ENCODE measurements at places on chromosomes 3 and 15. TPM values are rescaled to one million over a fixed set of nuclear protein-coding genes. Genes with fewer than 3 reads are reported as not detected.

DNA sequence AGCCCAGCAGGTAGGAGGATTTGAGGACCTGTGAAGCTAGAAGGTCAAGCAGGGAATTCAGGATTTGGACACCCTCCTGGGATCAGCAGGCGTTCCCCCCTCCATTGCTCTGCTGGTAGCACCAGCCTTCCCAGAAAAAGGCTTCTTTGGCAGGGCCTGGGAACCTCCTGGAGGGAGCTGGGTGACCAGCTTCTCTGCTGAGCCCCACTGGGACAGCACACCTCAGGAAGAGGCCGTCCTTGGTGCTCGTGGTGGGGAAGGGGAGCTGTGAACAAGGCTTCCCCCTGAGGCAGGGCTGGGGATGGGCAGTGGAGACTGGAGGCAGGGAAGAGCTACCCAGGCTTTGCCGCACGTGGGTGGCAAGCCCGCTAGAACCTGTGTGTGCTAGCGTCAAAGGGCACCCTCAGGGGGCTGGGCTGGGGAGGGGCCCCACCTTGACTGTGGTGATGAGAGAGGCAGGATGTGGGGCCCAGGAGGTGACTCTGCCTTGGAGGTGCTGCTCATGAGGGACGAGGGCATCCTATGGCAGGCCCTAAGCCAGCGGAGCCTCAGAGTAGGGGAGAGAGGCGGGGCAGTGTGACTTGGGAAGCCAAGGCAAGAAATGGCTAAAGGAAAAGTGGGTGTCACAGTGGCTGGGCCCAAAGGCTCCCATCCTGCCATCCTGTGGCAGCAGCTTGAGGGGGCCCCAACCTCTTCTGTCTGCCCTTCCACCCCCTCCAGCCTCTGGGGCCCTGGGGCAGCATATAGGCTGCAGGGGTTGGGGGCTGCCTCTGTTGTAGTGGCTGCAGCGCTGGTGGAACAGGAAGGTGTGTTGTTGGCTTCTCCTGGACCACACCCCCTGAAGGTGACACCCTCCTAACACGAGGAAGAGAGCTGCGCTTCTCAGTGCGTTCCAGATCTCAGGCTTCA, 20.7 kb downstream of the KLF13 start:
- peaks cover 4% of the 10 kb centered on the region for H3K36me3 ChIP-seq
- H3K4me1 ChIP-seq, result peaks cover 27% of the 10 kb centered on the region
- H3K4me3 ChIP-seq, result no peak overlapping the region
- H3K27me3 ChIP-seq, result no peaks in the 10 kb centered on the region

GRCh38 chr3:127719369-127719768, 46.6 kb downstream of the ABTB1 start:
- no peak for DNase-seq
- peaks cover 4% of the 10 kb centered on the region for H3K36me3 ChIP-seq
- peaks cover 6% of the 10 kb centered on the region for H3K4me1 ChIP-seq
- no peak overlapping the region for H3K27ac ChIP-seq
- H3K4me3 ChIP-seq, result no peak overlapping the region

DNA sequence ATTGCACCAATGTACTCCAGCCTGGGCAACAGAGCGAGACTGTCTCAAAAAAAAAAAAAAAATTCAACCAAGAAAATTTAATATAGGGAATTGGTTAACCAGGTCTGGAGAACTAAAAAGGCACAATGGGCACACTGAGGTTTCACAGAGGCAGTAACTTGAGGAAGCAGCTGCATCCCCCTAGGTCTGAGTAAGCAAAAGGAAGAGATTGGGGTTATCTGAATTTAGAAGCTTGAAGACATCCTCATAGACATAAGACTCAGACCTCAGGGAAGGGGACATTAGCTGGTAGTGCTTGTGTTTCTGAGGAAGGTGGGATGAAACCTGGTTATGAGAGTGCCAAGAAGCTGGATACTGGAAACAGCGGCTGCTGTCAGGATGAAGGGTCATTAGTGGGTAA, 50.1 kb upstream of the LEKR1 start:
- no peaks in the 10 kb centered on the region for H3K36me3 ChIP-seq
- no peak overlapping the region for H3K27ac ChIP-seq
- DNase-seq, result no peak
- H3K27me3 ChIP-seq, result no peaks in the 10 kb centered on the region
- H3K4me3 ChIP-seq, result no peak overlapping the region

- no peak overlapping the region for H3K4me3 ChIP-seq
- DNase-seq, result no peak
- no peaks in the 10 kb centered on the region for H3K4me1 ChIP-seq
- no peak overlapping the region for H3K27ac ChIP-seq
- no peaks in the 10 kb centered on the region for H3K27me3 ChIP-seq
- no peaks in the 10 kb centered on the region for H3K36me3 ChIP-seq
Observed at GRCh38 chr15:55683376-55683775, 59.6 kb downstream of the PRTG start.

DNA sequence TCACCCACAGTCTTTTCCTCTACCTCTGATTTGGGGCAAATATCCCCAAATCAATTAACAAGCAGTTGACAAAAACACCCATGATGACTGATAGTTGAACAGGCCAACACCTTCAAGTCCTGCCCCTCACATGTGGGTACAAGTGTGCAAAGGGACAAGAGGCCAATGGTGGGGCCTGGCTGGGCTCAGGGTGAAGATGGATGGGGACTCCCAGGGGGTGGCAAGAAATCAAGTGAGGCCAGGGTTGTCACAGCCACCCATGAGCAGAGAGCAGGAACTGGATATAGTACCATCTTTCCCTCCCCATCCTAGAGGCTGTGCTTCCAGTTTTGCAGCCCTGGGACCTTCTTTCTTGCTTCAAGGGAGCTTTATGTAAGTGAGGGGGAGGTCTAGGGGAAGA, 270.2 kb upstream of the TOPAZ1 start:
- H3K27me3 ChIP-seq, result no peaks in the 10 kb centered on the region
- no peaks in the 10 kb centered on the region for H3K4me1 ChIP-seq
- DNase-seq, result no peak

DNA sequence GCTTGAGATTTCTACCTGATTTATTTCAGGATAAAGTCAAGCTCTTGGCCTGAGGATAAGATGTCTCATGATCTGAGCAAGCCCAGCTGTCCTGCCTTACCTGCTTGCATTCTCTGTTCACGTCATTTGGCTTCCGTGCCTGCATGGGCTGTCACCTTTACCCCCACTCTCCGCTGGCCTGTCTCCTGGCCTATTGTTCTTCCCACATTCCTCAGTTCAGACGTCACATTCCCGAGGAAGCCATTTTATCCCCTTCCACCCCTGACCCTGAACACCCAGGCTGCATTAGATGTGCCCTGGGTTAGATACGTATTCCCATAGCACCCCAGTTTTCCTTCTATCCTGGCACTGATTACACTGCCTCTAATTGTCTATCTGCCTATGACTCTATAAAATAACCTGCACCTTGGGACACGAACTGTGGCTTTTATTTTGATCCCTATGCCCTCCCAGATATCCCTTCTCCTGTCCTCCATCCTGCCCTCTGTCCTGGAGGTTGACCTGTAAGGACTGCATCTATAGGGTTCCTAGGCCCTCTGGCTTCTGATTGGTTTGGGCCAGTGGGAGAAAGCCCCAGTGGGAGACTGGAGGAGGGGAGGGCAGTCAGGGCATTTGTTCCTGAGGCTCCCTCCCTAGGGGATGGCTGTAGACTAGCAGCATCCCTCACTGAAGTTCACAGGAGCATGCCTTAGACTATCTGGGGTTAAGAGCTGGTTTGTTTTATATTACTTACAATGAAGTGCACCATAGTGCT, 19.2 kb upstream of the UBE2Q2 start:
- H3K36me3 ChIP-seq, result no peaks in the 10 kb centered on the region
- H3K27me3 ChIP-seq, result no peaks in the 10 kb centered on the region
- H3K27ac ChIP-seq, result no peak overlapping the region
- H3K4me1 ChIP-seq, result no peaks in the 10 kb centered on the region
- no peak for DNase-seq
- no peak overlapping the region for H3K4me3 ChIP-seq

GRCh38 chr3:82572721-82573120, 811.3 kb upstream of the GBE1 start:
- no peak overlapping the region for H3K4me3 ChIP-seq
- H3K36me3 ChIP-seq, result no peaks in the 10 kb centered on the region
- no peaks in the 10 kb centered on the region for H3K4me1 ChIP-seq
- H3K27me3 ChIP-seq, result no peaks in the 10 kb centered on the region

- no peak overlapping the region for H3K27ac ChIP-seq
- no peak for DNase-seq
- no peaks in the 10 kb centered on the region for H3K4me1 ChIP-seq
- H3K4me3 ChIP-seq, result no peak overlapping the region
- H3K27me3 ChIP-seq, result no peaks in the 10 kb centered on the region
Observed at GRCh38 chr15:81752546-81752942, 293.3 kb downstream of the MEX3B start.

GRCh38 chr3:195508185-195508584, 34.9 kb downstream of the PPP1R2 start:
- H3K4me3 ChIP-seq, result no peak overlapping the region
- no peak overlapping the region for H3K27ac ChIP-seq
- H3K27me3 ChIP-seq, result no peaks in the 10 kb centered on the region
- H3K4me1 ChIP-seq, result no peaks in the 10 kb centered on the region
- no peak for DNase-seq
- peaks cover 8% of the 10 kb centered on the region for H3K36me3 ChIP-seq

- H3K36me3 ChIP-seq, result no peaks in the 10 kb centered on the region
- no peak overlapping the region for H3K4me3 ChIP-seq
- DNase-seq, result no peak
- no peaks in the 10 kb centered on the region for H3K4me1 ChIP-seq
- no peak overlapping the region for H3K27ac ChIP-seq
Observed at GRCh38 chr15:36632226-36632625, 52.8 kb downstream of the CDIN1 start.

DNA sequence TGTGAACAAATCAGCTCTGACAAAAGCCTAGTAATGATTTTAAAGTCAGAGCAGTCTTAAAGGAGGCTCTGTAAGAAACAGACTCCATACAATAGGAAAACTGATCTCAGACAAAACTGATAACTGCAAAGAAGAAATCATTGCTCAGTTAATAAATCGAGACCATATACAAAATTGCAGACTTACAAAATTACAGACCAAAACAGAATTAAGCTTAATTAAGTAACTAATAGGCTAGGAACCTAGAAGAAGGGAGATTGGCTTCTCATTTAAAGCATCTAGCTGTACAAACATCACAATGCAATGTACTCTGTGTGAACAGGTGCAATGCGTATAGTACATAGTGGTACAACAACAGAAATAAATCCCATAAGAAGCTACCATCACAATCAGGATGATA, 46.3 kb downstream of the ZBTB20 start:
- H3K4me1 ChIP-seq, result peaks cover 2% of the 10 kb centered on the region
- no peak overlapping the region for H3K27ac ChIP-seq
- peak overlapping the region; percentile 43 for H3K4me3 ChIP-seq
- no peak for DNase-seq

DNA sequence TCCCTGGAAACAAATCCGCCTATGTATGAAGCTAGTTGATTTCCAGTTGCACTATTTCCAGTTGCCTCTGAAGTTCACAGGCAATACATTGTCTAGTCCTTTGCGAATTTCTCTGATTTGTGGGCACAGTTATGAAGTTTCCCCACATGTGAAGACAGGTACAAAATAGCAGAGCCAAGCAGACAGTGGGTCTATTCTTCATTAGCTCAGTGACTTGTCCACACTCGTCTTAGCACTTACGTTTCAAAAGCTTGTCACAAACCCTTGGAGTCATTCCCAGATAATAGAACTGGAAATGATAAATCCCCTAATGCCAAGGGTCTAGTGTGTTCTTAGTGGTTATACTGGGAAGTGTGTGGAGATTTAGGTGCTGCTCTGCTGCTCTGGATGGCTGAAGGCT, 14.5 kb downstream of the SRPRB start:
- H3K27me3 ChIP-seq, result no peaks in the 10 kb centered on the region
- no peak for DNase-seq
- H3K4me3 ChIP-seq, result no peak overlapping the region
- no peaks in the 10 kb centered on the region for H3K4me1 ChIP-seq
- peaks cover 44% of the 10 kb centered on the region for H3K36me3 ChIP-seq

- H3K27me3 ChIP-seq, result no peaks in the 10 kb centered on the region
- H3K4me1 ChIP-seq, result peaks cover 2% of the 10 kb centered on the region
- DNase-seq, result no peak
- H3K4me3 ChIP-seq, result no peak overlapping the region
Observed at GRCh38 chr3:183255348-183255730, 2.3 kb downstream of the B3GNT5 start.

DNA sequence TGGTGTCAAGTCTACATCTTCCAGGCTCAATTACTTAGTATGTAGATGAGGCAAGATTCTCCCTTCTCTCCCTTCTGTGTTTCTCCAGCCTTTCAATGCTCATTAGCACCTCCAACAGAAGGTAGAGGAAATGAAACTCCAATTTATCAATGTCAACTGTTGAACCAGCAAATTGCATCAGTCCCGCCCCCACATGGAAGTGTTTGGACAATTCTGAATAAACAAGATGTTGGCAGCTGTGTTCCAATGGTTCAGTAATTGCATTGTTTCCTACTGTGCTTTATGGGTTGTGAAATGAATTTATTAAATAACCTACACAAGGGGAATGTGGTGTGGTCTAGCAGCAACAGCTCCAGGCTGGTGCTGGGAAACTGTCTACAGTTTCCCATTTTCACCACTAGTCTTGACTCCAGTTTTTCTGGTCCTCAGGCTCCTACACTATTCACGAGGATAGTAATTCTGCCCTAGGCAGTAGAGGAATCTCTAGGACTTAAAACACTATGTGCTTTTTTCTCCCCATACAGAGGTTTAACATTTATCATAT, 91.9 kb downstream of the MB21D2 start:
- no peaks in the 10 kb centered on the region for H3K27me3 ChIP-seq
- no peak overlapping the region for H3K27ac ChIP-seq
- H3K4me1 ChIP-seq, result peaks cover 5% of the 10 kb centered on the region
- no peak overlapping the region for H3K4me3 ChIP-seq
- DNase-seq, result no peak

DNA sequence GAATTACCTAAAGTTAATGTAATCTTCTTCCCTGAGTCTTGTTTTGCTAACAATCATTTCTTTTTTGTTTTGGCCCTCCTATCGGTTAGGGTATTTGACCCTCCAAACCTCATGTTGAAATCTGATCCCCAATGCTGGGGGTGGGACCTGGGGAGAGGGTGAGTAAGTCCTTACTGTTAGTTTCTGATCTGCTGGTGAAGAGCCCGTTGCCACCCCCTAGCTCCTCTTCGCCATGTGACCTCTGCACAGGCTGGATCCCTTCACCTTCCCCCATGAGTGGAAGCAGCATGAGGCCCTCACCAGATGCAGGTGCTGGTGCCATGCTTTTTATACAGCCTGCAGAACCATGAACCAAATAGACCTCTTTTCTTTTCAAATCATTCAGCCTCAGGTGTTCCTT, 62.8 kb upstream of the ADCY5 start:
- no peaks in the 10 kb centered on the region for H3K4me1 ChIP-seq
- no peaks in the 10 kb centered on the region for H3K27me3 ChIP-seq
- H3K27ac ChIP-seq, result no peak overlapping the region
- H3K36me3 ChIP-seq, result no peaks in the 10 kb centered on the region

GRCh38 chr15:40072216-40072990, 33.4 kb upstream of the SRP14 start:
- H3K27ac ChIP-seq, result no peak overlapping the region
- H3K4me3 ChIP-seq, result no peak overlapping the region
- H3K36me3 ChIP-seq, result no peaks in the 10 kb centered on the region
- no peaks in the 10 kb centered on the region for H3K27me3 ChIP-seq
- DNase-seq, result no peak
- H3K4me1 ChIP-seq, result peaks cover 7% of the 10 kb centered on the region

The GPR149 gene
- total RNA-seq, result not detected

The MRPS25 gene
- 8.1 TPM for total RNA-seq

The SNX4 gene
- total RNA-seq, result 20.8 TPM

The POPDC2 gene
- 4.7 TPM for total RNA-seq

The GREM1 gene
- total RNA-seq, result not detected

The GNAT1 gene
- 4.7 TPM for total RNA-seq
